Myocyte (in vitro differentiated cells): ENCODE measurements at places on chromosomes 13 and 19. TPM values are rescaled to one million over a fixed set of nuclear protein-coding genes. Genes with fewer than 3 reads are reported as not detected.
A peak's percentile ranks its signal among the peaks of the same experiment; 100 is the strongest.

- no peak for DNase-seq
These were observed 942.4 kb upstream of the PCDH20 start for GRCh38 chr13:62357887-62358645.

- DNase-seq = no peak
These were observed 16.9 kb upstream of the PROZ start for GRCh38 chr13:113141601-113141970.

GRCh38 chr19:56383826-56384605, 9.3 kb downstream of the ZNF582 start:
- DNase-seq = no peak

GRCh38 chr13:53074114-53074513, 45.5 kb downstream of the OLFM4 start:
- DNase-seq = no peak

DNA sequence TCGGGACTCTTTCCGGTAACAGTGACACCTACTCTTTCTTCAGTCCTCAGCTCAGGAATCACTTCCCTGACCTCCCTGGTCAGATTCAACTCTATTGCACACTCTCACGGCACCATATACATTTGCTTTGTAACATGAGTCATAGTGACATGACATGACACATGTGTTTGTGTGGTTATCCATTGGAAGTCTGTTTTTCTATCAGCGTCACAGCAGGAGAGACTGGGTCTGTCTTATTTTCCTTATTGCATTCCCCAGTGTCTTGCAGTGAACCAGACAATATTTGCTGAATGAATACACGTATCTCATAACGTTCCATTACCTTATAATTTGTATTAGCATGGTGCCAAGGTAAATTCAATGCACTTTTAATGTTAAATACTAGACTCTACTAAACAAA, 102.0 kb downstream of the DCLK1 start:
- no peak for DNase-seq

DNA sequence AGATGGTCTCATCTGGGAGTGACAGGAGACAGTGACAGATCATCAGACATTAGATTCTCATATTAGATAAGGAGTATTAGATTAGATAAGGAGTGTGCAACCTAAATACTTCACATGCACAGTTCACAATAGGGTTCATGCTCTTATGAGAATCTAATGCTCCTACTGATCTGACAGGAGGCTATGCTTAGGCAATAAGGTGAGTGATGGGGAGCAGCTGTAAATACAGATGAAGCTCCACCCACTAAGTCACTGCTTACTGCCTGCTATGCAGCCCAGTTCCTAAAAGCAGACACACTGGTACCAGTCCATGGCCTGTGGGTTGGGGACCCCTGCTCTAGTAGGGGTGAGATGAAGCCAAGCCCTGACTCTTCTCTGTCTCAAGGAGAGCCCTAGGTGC, 10.0 kb upstream of the IGFL3 start:
- DNase-seq = peak; percentile 81

DNA sequence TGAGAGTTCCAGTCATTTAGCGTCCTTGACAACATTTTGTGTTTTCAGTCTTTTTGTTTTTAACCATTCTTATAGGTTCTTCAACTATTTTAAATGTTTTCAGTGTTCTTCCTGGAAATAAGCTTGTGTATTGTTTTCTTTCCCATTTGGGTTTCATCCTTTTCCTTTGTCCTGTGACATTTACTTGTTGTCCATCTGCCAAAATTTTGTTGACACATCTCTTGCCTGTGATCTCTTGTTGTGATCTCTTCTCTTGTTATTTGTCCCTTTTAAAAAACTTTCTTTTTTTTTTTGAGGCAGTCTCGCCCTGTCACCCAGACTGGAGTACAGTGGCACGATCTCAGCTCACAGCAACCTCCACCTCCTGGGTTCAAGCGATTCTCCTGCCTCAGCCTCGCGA, 96.5 kb downstream of the PDS5B start:
- DNase-seq = no peak

- no peak for DNase-seq
These were observed 31.4 kb downstream of the ELF1 start for GRCh38 chr13:40987606-40988280.

GRCh38 chr13:85529218-85529594, 270.0 kb downstream of the SLITRK6 start:
- DNase-seq = no peak

DNA sequence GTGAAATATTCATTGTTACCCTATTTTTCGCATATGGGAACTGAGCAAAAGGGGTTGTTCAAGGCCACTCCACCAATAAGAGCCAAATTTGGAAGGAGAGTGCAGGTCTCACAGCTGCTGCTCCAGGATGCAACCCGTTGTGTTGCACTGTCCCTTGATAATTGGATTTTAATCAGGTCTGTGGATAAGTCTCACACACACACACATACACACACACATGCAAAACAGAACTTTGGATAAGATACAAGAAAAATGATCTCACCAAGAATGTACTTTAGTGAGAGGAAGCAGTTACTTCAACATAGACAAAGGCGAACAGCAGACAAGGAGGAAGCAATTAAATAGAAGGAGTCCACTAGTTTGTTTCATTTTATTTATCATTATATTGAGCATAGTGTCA, 127.3 kb upstream of the EDNRB start:
- no peak for DNase-seq

DNA sequence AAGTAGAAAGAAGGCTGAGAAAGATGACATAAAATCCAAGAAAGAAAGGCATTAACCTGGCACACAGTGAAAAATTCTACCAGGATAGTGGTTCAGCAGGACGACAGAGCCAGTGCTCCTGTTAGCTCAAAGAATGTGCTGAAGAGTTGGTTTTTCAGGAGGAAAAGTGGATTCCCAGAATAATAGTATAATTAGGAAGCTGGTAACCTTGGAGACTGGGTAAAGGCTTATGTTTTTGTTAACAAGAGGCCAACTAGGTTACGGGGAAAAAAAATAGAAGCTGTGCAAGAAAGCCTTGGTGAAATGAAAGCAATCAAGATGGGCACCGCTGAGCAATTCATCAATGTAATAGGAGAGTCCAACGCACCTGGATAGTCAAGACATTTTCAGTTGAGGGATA, 54.7 kb downstream of the SLC15A1 start:
- DNase-seq = no peak

GRCh38 chr19:15866636-15867035, 31.2 kb downstream of the CYP4F2 start:
- no peak for DNase-seq

DNA sequence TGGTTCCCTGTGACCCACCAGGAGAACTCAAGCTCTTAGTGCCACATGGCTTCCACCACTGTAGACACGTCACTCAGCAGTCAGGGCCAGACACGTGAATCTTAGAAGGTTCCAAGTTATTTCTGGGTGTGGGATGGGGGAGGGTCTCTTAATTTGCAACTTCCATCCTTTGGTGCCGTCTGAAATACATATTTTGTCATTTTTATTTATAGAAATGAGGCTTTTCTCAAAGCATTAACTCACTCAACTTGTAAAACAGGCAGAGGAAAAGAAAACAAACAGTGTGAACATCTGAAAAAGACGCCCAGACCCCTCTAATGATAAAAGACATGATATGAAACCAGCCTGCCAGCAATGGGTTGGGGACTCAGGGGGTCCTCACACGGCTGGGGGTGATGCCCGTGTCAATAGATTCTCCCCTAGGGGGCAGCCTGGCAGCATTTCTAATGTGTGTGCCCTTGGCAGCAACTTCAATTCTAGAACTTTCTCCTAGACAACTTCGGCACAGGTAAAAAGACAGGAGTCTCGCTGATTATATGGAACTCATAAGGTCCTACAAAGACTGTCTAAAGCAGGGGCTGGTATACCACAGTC, 15.4 kb downstream of the PIP5K1C start:
- DNase-seq = no peak

DNA sequence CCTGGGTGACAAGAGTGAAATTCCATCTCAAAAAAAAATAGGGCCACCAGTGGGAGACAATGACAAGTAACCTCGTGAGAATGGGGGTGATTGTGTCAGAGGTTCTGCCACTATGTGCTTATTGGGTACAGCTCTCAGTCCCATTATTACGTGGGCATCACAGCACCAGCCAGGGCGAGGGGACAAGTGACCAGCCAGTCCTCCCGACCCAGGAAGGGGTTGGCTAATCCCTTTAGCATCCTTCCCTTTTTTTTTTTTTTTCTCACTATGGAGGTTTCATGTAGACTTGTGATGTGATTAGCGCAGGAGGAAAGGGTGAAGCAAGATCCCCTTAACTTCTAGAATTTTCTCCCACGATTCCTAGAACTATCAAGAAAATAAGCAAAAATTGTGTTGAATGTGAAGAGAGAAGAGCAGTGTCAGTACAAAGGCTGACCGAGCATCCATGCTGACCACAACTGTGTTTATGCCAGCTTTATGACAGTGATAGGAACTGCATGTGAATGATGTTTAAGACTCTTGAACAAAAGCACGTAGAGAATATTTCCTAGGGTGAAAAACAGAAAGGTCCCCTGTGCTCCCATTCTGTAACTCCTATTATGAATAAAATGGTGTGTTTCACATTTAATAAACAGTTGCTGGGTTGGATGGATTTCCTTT, 50.0 kb downstream of the ALOX5AP start:
- no peak for DNase-seq

GRCh38 chr13:63184693-63185092, 1769.0 kb upstream of the PCDH20 start:
- peak; percentile 60 for DNase-seq

GRCh38 chr19:38278751-38279150, 14.4 kb downstream of the SPINT2 start:
- no peak for DNase-seq

DNA sequence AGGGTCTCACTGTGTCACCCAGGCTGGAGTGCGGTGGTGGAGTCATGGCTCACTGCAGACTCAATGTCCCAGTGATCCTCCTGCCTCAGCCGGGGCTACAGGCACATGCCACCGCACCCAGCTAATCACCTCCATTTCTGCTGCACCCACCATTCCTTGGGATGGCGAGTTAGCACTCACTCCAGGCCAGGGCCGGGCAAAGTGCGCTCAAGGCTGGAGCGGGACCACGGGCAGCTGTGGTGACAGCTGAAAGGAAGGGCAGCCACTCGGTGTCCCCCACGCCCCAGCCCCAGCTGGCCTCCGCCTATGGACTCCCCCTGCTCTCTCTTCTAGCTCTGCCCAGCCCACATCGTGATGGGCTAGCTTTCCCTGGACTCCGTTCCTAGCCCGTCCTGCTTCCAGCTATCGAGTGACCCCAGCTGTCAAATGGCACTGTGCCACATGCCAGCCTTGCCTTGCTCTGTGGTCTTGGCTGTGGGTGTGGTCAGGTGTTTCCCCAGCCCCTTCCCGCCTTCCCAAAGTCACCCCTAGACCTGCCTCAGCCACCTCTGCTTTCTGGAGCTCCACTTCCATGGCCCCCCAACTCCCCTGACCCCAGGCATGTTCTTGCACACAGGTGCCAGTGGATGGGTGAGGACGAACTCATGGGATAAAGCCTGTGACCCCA, 4.1 kb downstream of the MICOS13 start:
- DNase-seq = peak; percentile 99

DNA sequence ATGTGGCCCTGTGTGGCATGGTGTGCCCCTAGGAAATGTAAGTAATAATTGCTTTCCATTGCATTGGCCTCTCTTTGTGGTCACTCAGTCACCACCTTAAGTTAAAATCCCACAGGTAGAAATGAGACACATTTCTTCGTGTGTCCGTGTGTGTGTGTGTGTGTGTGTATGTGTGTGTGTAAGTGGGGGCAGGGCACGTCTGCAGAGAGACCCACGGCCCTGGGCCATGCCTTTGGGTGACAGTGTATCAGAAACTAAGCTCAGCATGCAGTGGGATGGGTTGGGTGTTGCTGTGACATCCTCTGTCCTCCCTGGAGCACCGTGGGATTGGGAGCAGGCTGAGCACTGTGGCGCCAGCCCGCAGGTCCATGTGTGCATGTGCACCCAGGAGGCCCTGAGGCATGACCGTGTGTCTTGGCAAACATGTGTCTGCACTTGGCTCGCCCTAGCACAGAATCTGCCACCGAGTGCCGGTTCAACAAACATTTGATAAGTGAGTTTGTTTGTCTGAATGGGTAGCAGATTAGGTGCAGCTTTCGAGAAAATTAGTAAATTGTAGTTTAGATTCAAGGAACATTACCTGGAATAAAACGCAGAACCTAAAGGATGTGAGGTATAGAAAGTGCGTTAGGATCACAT, 91.8 kb downstream of the WTIP start:
- DNase-seq = no peak

GRCh38 chr19:14413693-14414181, 5.4 kb downstream of the DDX39A start:
- peak; percentile 46 for DNase-seq

Gene COX7A1
- not detected in 2 replicates for total RNA-seq

Gene FFAR1
- total RNA-seq = not detected in 2 replicates

Gene CYP2A6
- total RNA-seq = not detected in 2 replicates

Gene MBD3L3
- not detected in 2 replicates for total RNA-seq

Gene HOMER3
- total RNA-seq = 203 and 240 TPM in 2 replicates

Gene FCER2
- not detected in 2 replicates for total RNA-seq

Gene ZNF729
- not detected in 2 replicates for total RNA-seq
